ENCODE measurements at places on chromosomes 4 and X. TPM values are rescaled to one million over a fixed set of nuclear protein-coding genes. Genes with fewer than 3 reads are reported as not detected.

The TLR10 gene
- polyA plus RNA-seq, result 183 TPM

The CTSO gene
- 32.6 TPM for polyA plus RNA-seq

The TBX22 gene
- polyA plus RNA-seq, result not detected

The DCAF12L2 gene
- polyA plus RNA-seq, result not detected

The TRIM61 gene
- 1.9 TPM for polyA plus RNA-seq

The TMPRSS11F gene
- polyA plus RNA-seq, result not detected

The CT45A1 gene
- not detected for polyA plus RNA-seq

The SPANXD gene
- not detected for polyA plus RNA-seq

The DUSP21 gene
- not detected for polyA plus RNA-seq

The CT45A3 gene
- not detected for polyA plus RNA-seq

The MAGEB10 gene
- polyA plus RNA-seq, result not detected

The FAM47B gene
- polyA plus RNA-seq, result not detected

The CT83 gene
- polyA plus RNA-seq, result not detected

The RS1 gene
- polyA plus RNA-seq, result not detected

The MXRA5 gene
- not detected for polyA plus RNA-seq

The APEX2 gene
- 22.9 TPM for polyA plus RNA-seq

The MAPK10 gene
- 0.94 TPM for polyA plus RNA-seq

The ZNF41 gene
- polyA plus RNA-seq, result 8.6 TPM

The CA5B gene
- 25.0 TPM for polyA plus RNA-seq

The GPR50 gene
- polyA plus RNA-seq, result not detected

The SLC9B1 gene
- 0.93 TPM for polyA plus RNA-seq

The USP17L20 gene
- polyA plus RNA-seq, result not detected

The LCORL gene
- 11.6 TPM for polyA plus RNA-seq

Data from IgD-negative memory B cell (primary cell).